ENCODE measurements at places on chromosomes 7 and 10.

DNA sequence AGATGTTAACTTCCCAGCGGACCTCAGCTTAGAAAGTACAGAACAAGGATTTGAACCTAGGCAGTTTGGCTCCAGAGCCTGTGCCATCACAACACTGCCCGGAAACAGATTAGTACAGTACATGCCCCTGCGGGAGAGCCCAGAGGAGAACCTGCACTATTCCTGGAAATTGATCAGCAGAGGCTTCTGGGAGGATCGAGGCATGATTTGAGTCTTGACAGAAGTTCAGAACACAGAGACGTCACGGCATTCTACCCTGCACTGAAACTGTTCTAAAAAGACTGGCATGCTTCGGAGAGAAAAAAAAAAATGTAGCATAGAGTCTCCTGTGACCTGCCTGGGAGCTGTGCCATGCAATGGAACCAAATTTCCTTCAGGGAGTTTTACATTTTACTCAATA is 9.2 kb upstream of the IL6 start:
- no peak for DNase-seq

DNA sequence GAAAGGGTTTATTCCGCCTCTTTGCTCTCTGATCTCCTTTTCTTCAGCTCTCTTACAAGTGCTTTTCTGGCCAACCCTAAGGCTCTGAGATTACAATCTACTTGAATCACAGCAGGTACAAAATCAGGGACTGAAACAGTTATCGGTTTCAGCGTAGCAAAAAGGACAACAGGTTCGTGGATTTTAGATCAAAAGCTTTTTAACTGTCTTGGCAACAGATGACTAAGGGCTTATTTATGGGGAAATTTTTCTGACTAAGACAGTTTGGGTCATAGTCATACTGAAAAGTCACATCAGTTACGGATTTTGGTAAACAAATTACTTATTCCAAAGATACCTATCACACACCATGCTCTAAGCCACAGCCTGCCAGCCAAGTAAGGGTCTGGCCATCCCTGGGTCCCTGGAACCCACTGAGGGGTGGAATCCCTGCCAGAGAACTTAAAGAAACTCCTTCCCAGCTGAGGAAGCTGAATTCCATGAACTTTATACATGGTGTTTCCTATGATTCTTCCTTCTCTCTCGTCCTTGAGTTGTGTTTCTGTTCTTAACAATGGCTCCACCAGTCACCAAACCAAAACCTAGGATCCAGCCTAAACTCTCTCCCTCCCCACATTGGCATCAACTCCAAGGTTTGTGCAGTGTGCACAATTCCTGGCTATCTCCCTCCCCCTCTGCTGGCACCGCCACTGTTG is 169.3 kb downstream of the FAM107B start:
- DNase-seq, result peak; percentile 34

GRCh38 chr10:67851186-67851585 is 13.2 kb upstream of the DNAJC12 start:
- DNase-seq, result no peak

GRCh38 chr10:110966146-110966545 is 46.7 kb downstream of the SHOC2 start:
- no peak for DNase-seq

GRCh38 chr10:47314416-47314970 is 7.8 kb upstream of the GDF2 start:
- DNase-seq, result no peak

GRCh38 chr7:141133646-141134045 is 59.8 kb downstream of the TMEM178B start:
- DNase-seq, result no peak

- peak; percentile 46 for DNase-seq
These were observed 12.2 kb upstream of the REPIN1 start for GRCh38 chr7:150356265-150356897.

- DNase-seq, result no peak
These were observed 46.7 kb upstream of the WNT16 start for GRCh38 chr7:121282129-121282528.

DNA sequence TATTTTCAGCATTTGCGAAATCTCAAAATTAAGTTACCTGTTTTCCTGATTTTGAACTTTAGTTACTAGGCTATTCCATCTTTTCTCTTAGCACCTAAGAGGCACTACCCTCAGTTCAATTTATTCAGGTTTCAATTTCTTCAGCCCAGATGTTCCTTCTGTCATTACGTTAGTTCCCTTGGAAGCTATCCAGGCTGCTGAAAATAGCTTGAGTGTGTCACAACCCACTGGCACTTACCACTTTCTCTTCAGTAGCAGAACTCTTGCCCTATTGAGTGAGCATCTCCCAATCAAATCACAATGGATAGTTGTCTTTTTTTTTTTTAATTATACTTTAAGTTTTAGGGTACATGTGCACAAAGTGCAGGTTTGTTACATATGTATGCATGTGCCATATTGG is 332.7 kb upstream of the LRGUK start:
- DNase-seq, result peak; percentile 35

DNA sequence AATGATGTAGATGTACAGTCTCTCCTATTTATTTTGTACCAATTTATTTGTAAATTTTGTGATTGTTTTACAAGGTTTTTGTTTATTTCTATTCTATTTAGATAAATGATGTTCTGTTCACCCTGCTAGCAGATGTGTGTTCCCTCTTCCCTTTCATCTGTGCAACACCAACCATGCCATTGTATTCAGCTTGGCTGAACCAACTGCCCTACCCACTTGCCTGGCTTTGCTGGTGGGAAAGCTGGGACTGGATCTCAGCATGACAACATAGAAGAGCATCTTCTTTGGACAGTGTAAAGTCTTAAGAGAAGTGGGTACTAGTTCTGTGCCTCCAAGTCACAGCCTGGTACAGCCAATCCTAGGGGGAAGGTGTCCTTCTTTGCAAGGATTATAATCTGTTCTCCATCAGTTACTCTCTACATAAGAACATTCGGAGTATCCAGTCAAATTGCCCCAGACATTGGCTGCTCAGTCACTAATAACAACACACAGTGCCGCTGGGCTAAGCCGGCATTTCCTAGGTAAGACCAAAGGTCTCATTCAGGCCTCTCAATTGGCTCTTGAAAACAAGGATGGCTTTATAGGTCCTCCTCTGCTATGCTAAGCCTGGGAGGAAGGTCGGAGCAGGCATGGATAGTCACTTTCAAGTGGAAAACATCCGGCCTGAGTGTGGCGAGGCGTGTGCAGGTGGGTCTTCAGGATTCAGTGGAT is 109.7 kb downstream of the NT5C2 start:
- DNase-seq, result no peak

Measured in AG20443 (cell line).